Kidney (tissue), 22 donors: ENCODE measurements at places on chromosomes 7 and 10.

GRCh38 chr10:13139150-13139549 is 22.2 kb upstream of the MCM10 start:
- DNase-seq = no peak

GRCh38 chr10:102406815-102407214 is 11.3 kb downstream of the NFKB2 start:
- no peak for DNase-seq

DNA sequence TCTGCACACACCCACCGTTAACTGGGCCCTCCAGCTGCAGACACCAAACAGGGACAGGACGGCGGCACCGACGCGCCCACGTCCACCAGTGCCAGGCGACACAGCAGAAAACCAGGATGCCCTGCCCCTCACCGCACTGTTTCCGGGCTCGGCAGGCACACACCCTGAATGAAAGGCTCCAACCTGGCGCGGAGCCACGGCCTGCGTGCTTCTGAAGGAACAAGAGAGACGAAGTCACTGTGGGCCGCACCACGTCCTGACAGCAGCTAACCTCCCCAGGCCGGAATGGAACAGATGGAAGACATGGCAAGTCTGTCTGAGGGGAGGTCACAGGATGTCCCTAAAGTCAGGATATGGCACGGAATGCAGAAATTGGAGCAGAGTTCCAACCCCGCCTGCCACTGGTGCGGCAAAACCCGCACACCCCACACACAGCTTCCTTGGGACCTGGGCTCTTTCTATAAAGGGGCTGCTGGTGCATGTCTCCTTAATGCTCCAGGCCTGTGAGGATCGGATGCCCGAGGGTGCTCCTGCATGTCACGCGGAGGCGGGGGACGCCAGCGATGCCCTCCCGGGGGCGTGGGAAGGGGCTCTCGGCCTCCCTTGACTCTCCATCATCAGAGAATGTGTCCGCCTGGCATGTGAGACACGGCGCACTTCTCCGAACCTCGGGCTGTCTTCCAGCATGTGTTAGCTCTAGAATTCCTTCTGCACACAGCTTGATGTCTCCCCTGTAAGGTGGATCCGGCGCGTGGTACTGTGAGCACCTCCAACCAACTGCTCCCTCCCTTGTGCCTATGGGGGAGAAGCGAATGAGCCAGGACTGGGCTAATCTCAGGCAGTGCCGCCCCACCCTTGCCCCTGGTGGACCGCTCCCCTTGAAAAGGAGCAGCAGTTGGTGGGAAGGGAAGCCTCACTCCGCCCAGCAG is 3.9 kb upstream of the GPER1 start:
- no peak for DNase-seq

DNA sequence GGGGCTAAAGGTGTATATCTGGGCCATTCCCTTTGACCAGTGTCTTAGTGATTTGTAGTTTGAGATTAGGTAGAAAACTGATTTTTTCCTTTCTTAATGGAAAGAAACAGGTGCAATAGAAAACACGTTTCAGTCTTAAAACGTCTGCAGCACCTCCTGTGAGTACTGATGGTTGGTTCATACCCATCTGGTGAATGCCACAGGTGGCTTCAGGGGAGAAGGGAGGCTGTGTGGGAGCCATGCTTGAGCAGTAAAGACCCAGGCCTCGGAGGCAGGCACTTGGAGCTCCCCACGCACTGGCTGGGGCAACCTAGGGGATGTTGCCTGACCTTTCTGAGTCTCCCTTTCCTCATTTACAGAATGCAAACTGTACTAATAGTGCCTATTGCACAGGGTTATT is 171.5 kb upstream of the GRB10 start:
- DNase-seq = no peak

DNA sequence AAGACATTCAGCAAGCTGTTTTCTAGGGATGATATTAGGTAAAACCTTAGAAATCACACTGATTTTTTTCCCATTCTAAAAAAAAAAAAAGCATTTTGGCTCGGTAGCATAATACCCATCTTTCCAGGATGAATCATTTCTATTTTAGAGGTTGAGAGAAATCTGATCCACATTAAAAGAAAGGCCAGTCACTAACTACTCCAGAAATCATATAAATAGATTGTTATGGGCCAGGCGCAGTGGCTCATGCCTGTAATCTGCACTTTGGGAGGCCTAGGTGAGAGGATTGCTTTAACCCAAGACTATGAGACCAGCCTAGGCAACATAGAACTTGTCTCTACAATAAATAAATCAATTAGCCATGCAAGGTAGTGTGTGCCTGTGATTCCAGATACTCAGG is 164.3 kb downstream of the BAMBI start:
- no peak for DNase-seq

- no peak for DNase-seq
Observed at GRCh38 chr10:5601826-5602495, 64.4 kb downstream of the ASB13 start.

DNA sequence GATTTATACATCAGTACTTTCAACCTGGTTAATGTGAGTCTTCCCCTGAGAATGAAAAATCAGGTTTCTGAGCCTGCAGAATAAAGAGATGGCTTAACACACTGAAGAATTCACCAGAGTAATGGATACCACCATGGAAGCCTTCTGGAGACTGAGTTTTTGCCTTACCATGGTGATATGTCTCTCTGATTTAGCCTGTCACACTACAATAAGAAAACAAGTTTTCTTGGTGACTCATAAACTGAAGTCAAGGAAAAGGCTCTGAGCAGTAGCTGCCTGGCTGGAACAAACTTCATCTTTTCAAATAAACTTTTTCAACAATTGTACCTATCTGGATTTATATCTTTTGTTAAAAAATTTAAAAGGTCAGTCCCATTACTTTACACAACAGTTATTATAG is 229.0 kb downstream of the PRPF18 start:
- DNase-seq = no peak

DNA sequence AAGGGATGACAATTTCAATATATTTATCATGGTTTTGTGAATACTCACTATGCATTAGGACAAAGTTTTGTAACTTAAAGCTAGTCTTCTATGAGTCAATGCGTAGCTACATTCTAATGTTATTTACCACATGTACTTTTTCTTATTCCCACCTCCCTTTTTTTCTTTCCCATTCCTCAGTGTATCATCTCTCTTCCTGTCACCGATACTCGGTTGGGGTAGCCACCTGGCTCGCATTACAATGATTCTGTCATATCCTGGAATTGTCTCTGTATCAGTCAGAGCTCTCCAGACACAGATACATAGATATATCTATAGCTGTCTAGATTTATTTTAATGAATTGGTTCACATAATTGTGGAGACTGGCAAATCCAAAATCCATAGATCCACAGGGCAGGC is 9.8 kb upstream of the RALA start:
- no peak for DNase-seq

DNA sequence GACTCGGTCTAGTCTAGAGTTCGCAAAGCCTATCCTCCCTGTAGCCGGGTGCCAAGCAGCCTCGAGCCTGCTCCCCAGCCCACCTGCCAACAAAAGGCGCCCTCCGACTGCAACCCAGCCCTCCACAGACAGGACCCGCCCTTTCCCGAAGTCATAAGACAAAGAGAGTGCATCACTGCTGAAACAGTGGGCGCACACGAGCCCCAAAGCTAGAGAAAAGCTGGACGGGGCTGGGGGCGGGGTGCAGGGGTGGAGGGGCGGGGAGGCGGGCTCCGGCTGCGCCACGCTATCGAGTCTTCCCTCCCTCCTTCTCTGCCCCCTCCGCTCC is 622 bp upstream of the COL1A2 start:
- peak; percentile 75 for DNase-seq

- no peak for DNase-seq
Observed at GRCh38 chr7:44887293-44887692, 2.0 kb upstream of the PURB start.

GRCh38 chr7:6435486-6436384 is 12.0 kb downstream of the DAGLB start:
- peak; percentile 82 for DNase-seq

- DNase-seq = no peak
Observed at GRCh38 chr10:78170026-78170475, 136.4 kb downstream of the RPS24 start.

GRCh38 chr10:17585016-17585415 is 32.2 kb downstream of the HACD1 start:
- no peak for DNase-seq

DNA sequence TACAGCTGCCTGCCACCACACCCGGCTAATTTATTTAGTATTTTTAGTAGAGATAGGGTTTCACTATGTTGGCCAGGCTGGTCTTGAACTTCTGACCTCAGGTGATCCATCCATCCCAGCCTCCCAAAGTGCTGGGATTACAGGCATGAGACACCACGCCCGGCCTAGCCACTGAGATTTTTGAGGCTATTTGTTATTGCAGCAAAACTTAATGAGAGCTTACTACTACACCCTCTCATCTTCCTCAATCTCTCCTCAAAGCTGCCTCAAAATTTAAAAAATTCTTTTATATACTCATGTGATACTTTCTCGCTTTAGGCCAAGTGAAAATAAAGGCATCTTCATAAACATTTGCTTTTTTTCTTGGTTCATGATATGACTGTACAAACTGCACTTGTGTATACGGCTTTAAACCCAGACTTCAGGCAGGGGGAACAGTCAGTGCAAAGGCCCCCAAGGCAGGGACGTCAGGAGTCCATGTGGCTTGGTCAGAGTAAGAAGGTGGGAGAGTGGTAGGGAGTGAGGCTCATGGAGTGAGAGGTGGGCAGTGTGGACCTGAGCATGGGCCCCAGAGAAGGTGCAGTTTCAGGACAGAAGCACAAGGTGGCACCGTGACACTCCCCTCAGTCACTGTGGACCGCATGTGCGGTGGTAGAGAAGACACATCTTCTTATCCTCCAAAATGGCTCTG is 55.5 kb downstream of the SYPL1 start:
- peak; percentile 81 for DNase-seq

- DNase-seq = no peak
Observed at GRCh38 chr10:123587110-123587509, 79.0 kb upstream of the GPR26 start.

DNA sequence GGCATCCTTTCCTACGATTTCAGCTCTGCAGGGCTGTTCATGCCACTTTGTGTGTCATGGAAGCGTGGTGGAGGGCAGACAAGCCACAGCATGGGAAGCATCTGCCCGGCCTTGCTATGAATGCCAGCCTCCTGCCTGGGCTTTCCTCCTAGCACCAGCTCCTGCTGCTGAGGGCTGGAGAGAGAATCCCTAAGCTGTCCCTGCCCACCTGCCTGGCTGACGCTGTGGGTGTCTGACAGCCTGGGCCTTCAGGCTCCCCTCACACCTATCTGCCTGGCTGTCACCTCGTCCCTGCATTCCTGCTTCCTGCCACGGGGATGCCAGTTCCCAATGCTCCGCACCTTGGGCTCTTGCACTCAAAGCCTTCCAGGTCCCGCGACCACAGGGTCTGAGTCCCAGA is 606.5 kb upstream of the MGMT start:
- no peak for DNase-seq

GRCh38 chr7:87003872-87004798 is 55.3 kb downstream of the ELAPOR2 start:
- no peak for DNase-seq

DNA sequence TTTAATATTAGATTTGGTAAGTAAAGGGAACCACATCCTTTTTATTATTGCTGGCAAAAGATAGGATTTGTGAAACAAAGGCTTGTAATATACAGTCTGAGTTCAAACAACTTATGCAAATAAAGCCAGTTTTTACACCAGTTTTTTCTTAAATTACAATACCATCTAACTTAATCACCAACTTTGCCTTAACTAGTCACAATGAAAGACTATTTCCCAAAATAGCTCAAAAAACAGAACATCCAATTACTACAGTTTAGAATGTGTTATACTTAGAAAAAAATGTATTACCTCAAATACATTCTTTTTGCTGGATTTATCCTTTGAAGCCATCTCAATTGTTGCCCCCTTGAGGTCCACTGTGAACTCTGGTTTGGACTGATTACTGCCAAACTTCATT is 108.5 kb downstream of the ARHGAP12 start:
- no peak for DNase-seq

GRCh38 chr7:156833312-156833711 is 59.7 kb downstream of the LMBR1 start:
- DNase-seq = no peak

DNA sequence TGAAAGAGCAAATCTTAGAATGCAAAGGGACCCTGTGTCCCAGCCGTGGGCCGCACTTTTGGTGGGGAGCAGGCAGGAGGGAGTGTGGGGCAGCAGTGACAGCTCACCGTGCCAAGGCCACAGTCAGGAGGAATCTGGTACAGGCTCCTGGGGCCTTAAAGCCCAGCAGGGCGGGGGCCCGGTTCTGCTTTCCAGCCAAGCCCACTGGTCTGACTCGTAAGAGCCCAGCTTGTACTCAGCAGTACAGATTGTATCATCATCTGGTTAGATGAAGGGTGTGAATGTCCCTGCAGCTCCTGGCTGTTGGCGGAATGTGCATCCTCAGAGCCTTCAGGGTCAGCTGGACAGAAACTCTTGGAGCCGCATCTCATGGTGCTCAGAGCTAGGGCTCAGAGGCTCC is 30.5 kb upstream of the TRIM8 start:
- DNase-seq = no peak

DNA sequence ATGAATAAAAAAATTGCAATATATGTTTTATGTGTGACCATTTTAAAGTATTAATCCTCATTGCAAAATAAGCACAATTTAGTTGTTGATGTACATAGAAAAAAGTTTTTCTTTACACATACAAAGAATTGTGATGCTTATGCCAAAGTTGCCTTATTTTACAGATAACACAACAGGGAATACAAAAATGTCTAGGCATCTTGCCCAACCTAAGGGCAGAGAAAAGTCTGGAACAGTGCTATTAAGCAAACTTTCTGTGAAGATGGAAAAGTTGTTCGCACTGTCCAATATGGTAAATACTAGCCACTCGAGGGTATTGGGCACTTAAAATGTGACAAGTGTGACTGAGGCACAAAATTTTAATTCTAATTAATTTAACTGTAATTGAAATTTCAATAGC is 190.2 kb upstream of the HGF start:
- no peak for DNase-seq

- no peak for DNase-seq
Observed at GRCh38 chr7:150852371-150852905, at the start of gene AOC1. TSS of gene AOC1 (plus strand) at chr7:150852517. CDS start at chr7:150856471, 3,954 bp downstream.

DNA sequence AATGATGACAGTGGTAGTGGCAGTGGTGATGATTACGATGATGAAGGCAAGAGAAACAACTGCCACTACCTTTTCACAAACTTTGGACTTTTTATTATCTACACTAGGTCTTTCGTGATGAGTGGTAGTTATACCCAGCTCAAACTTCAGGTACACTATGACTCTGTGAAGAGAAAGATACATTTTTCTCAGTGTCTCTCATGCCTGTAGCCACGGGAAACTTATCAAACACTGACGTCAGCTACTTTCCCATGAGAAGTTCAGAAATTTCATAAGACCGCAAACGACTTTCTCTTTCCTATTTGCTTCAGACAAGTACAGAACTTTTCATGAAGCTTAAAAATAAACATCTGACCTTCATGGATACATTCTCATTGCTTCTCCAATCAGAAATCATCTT is 57.0 kb downstream of the CALD1 start:
- DNase-seq = no peak

GRCh38 chr10:74525885-74526284 is 300.5 kb upstream of the KAT6B start:
- no peak for DNase-seq

DNA sequence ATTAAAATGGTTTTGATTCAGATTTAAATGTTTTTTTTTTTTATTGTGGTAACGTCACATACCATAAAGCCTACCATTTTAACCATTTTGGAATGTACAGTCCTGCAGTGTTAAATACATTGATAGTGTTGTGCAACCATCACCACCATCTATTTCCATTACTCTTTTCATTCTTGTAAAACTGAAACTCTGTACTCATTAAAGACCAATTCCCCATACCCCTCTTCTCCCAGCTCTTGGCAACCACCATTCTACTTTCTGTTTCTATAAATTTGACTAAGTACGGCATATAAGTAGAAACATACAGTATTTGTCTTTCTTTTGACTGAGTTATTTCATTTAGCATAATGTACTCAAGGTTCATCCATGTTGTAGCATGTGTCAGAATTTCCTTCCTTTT is 96.2 kb downstream of the EXOC4 start:
- DNase-seq = no peak
